HTR-8/SVneo (cell line): ENCODE measurements at places on chromosomes 5 and 9.

DNA sequence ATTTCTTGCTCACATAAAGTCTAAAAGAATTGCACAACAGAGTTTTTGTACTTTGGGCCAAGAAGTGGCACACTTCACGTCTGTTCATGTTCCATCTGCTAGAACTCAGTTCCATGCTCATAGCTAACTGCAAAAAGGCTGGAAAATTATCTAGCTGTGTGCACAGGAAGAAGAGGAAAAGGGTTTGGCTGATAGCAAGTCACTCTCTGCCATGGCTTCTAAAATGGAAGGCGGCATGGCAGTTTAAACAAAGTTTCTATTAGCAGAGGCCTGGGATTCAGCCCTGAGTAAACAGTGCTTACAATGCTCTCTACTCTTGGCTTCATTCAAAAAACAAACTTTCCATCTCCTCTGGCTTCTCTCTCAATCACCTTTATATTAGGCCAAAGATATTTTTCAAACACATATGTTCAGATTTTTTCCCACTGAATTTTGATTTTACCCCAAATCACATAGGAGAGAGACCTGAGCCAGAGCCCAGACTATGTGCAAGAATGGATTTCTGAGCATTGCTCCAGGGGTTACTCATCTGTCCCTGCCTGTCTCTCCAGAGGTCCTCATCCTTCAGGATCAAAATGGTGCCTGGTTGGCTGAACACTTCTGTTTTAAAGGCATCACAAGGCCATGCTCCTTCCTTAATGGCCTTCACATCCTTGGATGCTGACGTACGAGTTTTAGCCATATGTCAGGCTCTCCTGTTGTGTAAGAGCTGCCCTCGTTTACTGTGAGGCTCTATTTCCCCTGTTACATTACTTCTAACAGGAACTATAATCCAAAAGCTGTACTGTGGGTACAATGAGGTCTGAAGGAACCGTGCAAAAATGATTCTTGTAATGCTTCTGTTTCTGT, 226.6 kb downstream of the SAXO1 start:
- DNase-seq: no peak

DNA sequence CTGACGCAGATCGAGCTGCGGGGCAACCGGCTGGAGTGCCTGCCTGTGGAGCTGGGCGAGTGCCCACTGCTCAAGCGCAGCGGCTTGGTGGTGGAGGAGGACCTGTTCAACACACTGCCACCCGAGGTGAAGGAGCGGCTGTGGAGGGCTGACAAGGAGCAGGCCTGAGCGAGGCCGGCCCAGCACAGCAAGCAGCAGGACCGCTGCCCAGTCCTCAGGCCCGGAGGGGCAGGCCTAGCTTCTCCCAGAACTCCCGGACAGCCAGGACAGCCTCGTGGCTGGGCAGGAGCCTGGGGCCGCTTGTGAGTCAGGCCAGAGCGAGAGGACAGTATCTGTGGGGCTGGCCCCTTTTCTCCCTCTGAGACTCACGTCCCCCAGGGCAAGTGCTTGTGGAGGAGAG, 4.6 kb upstream of the PHYHD1 start:
- DNase-seq: no peak

GRCh38 chr5:127010362-127010761, 20.0 kb downstream of the MARCHF3 start:
- DNase-seq: no peak

GRCh38 chr9:127945942-127946341, 8.3 kb upstream of the DPM2 start:
- DNase-seq: no peak

GRCh38 chr5:71810023-71810422, 90.9 kb downstream of the CARTPT start:
- DNase-seq: no peak

GRCh38 chr5:14463629-14464028, 118.0 kb upstream of the OTULINL start:
- peak; percentile 61 for DNase-seq

- DNase-seq: no peak
Measured at GRCh38 chr5:155106221-155106620, 92.7 kb downstream of the KIF4B start.

DNA sequence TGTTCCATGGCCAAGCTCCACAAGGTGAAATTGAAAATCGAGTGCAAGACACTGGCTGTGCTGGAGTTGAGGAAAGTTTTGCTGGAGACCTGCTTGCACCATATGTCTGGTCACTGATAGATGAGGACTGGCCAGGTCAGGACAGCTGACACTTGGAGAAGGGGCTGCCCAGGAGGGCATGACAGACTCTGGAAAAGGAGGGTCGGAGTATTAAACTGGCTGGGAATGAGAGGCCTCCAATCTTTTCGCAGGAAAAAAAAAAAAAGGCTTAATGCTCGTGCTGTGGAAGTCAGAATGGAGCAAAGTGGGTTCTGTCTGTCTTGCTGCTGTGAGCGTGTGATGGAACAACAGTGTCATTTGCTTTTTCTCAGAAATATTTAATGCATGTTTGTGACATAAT, 5.5 kb downstream of the TENT4A start:
- no peak for DNase-seq

- DNase-seq: no peak
Measured at GRCh38 chr5:91312698-91313097, 70.4 kb downstream of the ARRDC3 start.

DNA sequence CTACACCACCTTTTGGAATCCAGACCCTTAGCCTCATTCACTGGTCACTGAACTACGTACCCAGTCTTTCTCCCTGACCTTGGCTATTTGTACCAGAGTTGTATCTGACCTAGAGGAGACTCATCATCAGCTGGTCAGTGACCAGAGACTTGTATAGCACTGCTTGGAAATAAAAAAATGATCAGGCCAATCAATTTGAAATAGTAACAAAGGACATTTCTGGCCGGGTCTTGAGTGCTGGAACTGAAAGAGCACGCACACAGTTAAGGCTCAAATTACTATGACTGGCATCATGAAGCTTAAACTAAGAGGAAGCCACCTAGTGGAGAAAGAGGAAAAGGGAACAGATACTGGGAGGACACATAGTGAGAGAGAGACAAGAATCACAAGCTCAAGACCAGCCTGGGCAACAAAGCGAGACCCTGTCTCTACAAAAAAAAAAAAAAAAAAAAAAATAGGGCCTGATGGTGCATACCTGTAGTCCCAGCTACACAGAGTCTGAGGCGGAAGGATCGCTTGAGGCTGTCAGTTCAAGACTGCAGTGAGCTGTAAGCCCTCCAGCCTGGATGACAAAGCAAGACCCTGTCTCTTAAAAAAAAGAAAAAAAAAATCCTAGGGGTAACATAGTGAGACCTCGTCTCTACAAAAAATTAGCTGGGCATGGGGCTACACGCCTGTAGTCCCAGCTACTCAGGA, 12.8 kb upstream of the SRP19 start:
- DNase-seq: peak; percentile 46

- DNase-seq: no peak
Measured at GRCh38 chr5:96714951-96715451, 52.8 kb downstream of the CAST start.

DNA sequence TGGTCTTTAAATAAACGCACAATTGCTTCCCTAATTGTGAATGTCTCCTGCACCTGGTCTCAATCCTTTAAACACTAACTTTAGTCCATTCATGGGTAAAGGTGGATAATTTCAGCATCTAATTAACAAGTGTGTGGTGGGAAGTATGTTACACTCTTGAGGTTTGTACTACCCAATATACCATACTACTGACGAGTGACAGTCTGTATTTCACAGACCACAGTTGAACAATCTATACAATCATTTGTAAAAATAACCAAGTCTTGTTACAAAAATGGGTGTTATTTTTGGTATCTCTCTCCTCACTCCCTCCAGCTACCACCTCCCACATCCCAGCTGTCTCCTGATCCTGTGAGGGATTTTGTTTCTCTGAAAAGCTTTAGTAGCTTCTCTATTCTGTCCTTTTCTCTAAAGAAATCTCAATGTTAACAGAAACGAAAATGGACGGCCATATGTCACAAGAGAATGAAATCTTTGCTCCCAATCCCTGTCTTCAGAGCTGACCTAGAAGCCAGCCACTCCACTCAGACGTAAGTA, 62.3 kb upstream of the ZNF366 start:
- DNase-seq: no peak

- DNase-seq: no peak
Measured at GRCh38 chr5:140611020-140611521, 21.9 kb downstream of the CD14 start.

DNA sequence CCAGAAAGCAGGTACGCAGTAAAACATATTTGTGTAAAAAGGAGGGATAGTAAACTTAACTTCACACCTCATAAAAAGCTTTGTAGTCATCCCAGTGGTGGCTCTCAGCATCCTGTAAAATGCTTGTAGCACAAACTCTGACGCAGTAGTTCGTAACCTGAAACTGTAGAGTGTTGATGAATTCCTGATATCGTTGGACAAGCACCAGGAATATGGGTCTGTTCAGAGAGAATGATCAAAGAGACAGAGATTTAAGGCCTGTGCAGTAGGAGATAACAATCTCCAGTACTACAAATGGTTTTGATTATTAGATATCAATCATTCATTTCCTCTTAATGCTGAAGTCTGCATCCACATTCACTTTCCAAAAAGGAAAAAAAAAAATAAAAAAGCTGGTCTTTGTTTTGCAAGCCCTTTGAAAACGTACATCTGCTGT, 148.5 kb downstream of the KIAA0825 start:
- DNase-seq: peak; percentile 4

- DNase-seq: no peak
Measured at GRCh38 chr9:30524311-30524710, 1860.1 kb upstream of the ACO1 start.

DNA sequence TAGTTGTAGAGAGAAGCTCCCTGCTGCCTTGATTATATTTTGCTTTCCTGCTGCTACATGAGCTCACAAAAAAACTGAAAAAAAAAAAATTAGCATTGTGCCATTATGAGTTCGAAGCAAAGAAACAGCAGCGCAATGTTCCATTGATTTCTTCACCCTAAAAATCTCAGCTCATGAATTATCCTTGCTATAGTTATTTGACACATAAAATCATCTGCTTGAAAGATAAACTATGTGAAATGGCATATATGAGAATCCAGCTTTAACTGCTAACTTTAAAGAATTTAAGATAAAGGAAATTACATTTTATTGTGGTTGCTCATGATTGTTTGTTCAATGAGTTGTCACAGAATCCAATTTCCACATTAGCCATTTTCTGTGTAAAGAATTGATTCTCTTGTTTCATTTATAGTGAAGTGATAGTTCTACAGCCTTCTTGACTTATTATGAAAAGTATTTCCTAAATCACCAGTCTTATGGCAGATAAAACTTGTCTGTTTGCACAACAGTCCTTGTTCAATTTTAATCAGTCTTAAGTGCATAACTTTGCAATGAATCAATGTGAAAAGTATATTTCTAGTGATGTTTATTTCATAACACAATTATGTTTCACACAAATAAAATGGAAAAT, 1275.0 kb upstream of the CDH9 start:
- peak; percentile 21 for DNase-seq

DNA sequence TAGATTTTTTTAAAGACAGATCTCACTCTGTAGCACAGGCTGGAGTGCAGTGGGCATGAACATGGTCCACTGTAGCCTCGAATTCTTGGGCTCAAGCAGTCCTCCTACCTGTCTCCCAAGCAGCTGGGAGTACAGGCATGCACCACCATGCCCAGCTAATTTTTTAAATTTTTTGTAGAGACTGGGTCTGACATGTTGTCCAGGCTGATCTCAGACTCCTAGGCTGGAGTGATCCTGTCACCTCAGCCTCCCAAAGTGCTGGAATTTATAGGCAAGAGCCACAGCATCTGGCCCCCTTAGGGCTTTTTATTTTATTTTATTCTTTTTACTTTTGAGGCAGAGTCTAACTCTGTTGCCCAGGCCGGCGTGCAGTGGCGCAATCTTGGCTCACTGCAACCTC, 56.4 kb downstream of the NSD1 start:
- DNase-seq: no peak

DNA sequence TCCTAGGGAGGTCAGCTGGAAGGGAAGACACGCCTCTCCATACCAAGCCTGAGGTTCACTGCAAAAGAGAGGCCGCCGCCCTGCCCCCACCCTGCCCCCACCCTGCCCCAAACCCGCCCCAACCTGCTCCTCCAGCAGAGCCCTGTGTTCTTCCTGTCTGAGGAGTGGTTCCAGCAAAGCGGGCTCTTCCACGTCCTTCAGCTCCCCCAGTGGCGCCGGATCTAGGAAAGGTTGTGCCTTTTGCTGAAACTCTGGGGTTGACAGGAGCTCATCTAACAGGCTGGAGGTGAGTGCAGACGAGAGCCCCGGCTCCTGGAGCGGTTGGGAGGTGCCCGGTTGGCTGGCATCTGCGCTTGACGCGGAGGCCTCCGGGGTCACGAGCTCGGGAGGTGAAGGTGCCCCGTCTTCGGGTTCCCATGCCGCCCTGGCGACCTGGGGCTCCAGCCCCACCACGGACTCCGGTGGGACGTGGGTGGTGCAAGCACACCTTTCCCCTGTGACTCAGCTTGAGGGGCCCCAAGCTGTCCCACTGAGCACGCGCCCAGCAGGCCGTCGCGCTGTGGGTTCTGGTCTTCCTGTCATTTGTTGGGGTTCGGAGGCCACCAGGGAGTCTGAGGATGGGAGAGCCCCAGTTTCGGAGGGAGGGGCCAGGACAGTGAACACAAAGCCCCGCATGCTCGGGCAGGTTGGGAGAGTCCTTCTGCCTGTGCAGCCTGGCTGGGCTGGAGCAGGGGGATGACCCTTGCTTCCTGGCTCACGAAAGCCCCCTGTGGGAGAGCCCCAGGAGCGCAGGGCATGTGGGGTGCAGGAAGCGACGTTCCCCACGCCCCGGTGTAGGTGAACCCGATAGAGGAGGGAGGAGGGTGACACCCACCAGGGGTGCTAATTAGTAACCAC, 1467.1 kb downstream of the FOXD4L5 start:
- DNase-seq: no peak

DNA sequence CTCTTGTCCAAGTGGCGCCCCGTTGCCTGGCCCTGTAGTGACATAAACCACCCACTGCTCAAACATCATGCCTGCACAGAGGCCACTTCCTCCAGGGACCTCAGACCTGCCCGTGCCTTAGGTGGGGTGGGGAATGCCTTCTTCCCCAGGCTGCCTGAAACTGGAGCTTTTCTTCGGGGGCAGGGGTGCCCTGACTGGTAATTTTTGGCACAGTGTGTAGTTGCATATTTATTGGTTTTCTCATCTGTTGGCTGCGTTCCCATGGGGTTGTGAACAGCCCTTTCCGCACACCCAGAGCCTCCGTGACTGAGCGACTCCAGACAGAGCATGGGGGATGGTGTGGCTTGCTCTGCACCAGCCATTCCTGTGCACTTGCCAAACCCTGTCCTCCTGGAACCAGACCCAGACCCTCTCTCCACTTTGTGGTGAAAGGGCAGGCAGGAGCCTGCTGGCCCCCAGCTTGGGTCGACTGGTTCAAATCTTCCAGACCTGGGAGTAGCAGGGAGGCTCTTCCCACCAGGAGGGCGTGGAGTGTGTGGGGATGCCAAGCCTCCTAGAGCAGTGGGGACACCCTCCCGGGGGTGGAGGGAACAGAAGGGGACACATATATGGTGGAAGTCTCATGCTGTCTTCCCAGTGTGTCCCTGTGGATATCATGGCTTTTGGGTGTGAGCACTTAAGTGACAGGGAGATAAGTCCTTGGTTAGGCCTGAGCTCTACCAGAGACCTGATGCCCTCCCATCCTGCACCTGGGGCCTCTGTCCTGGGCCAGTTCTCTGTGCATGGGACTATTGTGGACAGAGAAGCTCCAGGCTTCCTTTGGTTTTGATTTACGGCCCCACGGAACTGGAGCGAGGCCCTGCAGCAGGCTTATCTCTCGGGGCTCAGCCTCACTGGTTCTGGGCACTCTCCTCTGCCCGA, 39.6 kb downstream of the WNK2 start:
- DNase-seq: peak; percentile 83
